ENCODE measurements at places on chromosomes 5 and 9. TPM values are rescaled to one million over a fixed set of nuclear protein-coding genes. Genes with fewer than 3 reads are reported as not detected.

- DNase-seq: no peak
These were observed 94.1 kb downstream of the GPR21 start for GRCh38 chr9:123127512-123128075.

- no peak for DNase-seq
These were observed 616 bp downstream of the IL11RA start for GRCh38 chr9:34652602-34653000.

- DNase-seq: no peak
These were observed 47.7 kb upstream of the GARNL3 start for GRCh38 chr9:127216888-127217217.

DNA sequence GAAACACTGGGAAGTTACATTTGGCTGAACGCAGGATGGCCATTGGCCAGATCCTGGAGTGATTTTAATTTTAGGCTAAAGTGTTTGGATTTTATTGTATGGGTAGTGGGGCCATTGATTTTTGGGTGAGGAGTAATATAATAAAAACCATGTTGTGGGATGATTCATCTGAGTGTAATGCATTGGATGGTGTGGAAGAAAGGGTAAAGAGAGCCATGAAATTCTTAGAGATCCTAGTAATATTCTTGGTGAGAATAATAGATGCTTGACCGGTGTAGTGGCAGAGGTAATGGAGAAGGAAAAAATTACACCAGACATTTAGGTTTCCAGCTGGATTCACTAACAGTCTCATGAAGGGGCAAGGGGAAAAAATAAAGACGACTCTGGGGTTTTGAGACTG lies 158.1 kb downstream of the NPR3 start:
- DNase-seq: no peak

DNA sequence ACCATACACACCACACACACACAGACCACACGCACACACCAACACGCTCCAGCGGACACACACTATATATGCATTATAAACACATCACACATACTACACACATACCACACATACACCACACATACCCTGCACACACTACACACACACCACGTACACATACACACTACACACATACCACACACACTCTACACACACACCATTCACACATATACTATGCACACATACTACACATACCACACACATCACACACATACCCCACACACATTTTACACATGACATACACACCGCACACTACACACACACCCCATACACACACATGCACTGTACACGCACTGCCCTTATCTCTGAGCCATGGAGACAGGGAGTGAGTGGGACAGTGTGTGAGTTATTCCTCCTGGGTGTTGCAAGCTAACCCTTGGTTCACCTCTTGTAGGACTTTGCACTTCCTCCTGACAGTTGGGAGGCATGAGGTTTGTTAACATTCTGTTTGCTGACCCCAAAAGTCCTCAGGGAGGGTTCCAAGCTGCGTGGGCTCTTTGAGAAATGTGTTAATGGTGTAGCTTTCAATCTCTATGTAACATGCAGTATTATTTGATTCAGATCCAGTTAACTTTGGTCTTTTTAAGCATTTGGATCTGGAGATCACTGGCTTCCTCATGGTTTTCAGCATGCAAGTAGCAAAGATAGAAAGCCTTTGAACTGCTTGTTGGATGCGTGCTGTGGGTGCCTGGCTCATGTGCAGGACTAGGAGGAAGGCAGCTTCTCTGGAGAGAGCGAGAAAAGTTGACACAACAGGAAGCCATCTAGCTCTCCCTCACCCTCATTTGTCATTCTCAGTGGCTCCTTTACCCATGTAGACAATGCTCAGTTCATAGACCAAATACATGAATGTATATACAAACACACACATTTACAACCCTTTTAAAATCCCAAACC lies 13.7 kb downstream of the IL31RA start:
- DNase-seq: no peak

GRCh38 chr9:16322849-16323248 lies 547.6 kb downstream of the BNC2 start:
- DNase-seq: no peak

DNA sequence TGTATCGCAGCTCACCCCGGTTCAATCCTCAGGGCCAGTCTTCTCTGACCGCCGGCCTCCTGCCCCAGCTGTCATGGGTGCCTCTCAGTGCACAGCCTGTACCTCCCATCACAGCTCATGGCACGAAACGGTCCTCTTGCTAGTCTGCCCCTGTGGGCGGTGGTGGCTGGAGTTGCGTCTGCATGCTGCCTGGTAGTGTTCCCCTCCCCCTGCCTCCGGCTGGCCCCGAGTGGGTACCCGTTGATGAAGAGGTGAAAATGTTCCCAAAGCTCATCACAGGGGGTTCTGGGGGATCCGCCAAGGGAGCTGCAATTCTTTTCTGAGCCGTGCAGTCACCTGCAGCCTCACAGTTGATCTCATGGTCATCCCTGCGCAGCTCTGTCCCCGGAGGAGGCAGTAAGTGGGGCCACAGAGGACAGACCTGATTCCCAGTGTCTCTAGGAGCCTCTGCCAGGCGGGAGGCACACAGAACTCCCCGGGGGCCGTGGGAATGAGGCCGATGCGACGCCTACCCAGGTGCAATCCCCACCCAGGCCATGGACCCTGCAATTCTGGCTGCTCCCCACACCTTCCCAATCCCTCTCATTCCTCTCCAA lies 34.7 kb upstream of the FIBCD1 start:
- DNase-seq: no peak

GRCh38 chr5:116524966-116525365 lies 49.7 kb downstream of the SEMA6A start:
- no peak for DNase-seq

GRCh38 chr9:128408963-128409431 lies 11.7 kb upstream of the CERCAM start:
- no peak for DNase-seq

- no peak for DNase-seq
These were observed 57.1 kb upstream of the C5orf46 start for GRCh38 chr5:147963436-147963835.

- no peak for DNase-seq
These were observed 124.3 kb upstream of the SLC12A2 start for GRCh38 chr5:127959152-127959764.

DNA sequence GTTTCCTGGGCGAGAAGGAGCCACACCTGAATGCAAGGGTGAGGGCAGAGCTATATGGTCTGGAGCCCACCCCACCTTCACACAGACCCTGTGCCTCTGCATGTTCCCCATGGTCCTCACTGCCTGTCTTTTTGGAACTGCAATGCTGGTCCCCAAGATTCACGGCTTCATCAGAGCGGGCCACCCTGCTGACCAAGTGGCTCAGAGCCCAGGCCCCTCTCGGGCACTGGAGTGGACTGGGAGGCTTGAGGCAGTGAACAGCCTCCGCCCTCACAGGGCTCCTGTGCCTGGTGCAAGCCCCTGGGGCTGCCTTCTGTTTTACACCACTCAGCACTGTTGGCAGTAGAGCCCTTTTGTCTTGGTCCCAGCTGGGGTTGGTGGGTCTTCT lies 143.2 kb downstream of the CACNA1B start:
- no peak for DNase-seq

- DNase-seq: no peak
These were observed 450.9 kb downstream of the CCDC171 start for GRCh38 chr9:16003785-16004184.

GRCh38 chr9:90801241-90801972 lies at the start of gene SYK:
SYK (plus strand) TSS chr9:90801819; CDS start chr9:90843899, 42,080 bp downstream.
- DNase-seq: peak; percentile 87

GCNT4 gene
- total RNA-seq: not detected

ACSL6 gene
- total RNA-seq: not detected

COL15A1 gene
- not detected for total RNA-seq

ADAMTS6 gene
- 12.3 TPM for total RNA-seq

WHRN gene
- total RNA-seq: 95.7 TPM

RANBP3L gene
- not detected for total RNA-seq

SLC1A1 gene
- total RNA-seq: 0.54 TPM

DCTN3 gene
- 48.2 TPM for total RNA-seq

PCDHB12 gene
- total RNA-seq: not detected

All from B cell (primary cell).